ENCODE measurements at places on chromosomes 5 and 9.

DNA sequence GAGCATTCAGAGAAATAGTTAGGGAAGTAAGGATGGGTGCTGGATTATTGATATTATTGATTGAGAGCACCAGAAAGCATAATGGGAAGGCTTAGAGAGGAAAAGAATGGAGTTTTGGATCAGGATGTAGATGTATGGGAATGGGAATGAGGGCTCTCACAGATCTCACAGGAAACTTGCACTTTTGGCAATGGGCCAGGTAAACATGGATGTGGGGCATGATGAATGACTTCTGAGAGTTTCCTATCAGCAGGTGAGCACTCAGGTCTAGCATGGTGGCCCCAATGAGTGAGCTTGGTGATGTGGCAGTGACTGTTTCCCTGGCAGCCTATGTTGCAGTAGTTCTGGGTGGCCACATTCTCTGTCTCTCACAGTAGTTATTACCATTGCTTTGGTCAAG, 283.8 kb downstream of the FBXL7 start:
- no peak for DNase-seq

DNA sequence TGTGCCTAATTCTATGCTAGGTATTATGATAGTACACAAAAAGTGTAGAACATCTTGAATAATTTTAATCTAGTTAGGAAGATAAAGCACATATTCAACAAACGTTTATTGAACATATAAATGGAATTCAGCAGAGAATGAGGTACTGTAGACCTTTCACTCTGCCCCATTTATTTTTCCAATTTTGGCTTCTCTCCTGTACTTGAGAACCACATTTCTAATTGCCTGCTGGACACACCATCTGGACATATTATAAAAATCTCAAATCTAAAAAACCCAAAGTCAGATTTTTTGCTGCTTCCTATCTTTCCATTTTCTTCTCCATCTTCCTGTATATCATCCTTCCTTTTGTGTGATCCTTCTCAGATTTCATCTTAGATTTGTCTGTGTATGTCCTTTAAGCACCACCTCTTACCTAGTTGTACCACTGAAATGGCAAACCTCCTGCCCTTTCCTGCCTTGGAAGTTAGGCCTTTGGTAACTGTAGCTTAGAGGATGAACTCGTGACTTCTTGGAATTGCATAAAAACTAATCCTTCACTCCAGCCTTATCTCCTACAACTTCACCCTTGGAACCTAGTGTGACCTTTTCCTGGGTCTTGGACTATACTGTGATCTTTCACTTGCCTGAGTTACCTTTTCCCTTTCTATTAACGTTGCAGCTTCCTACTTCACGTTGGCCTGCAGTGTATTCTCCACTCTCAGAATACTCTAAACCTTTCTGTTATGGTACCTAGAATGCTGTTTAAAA, 8.8 kb downstream of the SLC26A2 start:
- DNase-seq, result no peak

GRCh38 chr5:29079771-29080170, 2041.4 kb upstream of the CDH9 start:
- DNase-seq, result no peak

- DNase-seq, result no peak
Observed at GRCh38 chr5:180119903-180120236, 48.3 kb upstream of the RNF130 start.

GRCh38 chr5:155651-156410, 35.5 kb upstream of the LRRC14B start:
- no peak for DNase-seq

DNA sequence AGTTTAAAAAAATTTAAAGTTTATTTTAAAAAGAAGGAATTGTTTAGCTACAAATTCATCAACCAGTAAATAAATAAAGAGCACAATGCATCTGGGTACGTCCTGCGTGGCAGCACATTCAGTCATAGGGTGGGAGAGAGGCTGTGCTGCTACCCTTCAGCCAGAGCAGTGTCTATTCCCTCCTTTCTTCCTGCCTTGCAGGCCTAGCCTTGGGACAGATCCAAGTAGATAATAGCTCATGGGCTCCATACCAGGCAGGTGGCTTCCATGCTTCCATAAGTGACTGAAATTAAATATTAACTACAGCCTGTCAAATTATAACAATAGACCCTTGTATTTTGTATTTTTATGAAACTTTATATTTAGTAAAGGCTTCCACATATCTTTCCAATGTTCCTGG, 408.3 kb upstream of the RGMB start:
- DNase-seq, result no peak

DNA sequence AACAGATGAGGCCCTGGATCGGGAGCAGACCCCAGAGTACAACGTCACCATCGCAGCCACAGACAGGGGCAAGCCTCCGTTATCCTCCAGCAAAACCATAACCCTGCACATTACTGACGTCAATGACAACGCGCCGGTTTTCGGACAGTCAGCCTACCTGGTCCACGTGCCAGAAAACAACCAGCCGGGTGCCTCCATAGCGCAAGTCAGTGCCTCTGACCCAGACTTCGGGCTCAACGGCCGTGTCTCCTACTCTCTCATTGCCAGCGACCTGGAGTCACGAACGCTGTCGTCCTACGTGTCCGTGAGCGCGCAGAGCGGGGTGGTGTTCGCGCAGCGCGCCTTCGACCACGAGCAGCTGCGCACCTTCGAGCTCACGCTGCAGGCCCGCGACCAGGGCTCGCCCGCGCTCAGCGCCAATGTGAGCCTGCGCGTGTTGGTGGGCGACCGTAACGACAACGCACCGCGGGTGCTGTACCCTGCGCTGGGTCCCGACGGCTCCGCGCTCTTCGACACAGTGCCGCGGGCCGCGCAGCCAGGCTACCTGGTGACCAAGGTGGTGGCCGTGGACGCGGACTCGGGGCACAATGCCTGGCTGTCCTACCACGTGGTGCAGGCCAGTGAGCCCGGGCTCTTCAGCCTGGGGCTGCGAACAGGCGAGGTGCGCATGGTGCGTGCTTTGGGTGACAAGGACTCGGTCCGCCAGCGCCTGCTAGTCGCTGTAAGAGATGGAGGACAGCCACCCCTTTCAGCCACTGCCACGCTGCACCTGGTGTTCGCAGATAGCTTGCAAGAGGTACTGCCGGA, 1.6 kb upstream of the PCDHGA11 start:
- no peak for DNase-seq
